ENCODE measurements at places on chromosomes 7 and 10.

DNA sequence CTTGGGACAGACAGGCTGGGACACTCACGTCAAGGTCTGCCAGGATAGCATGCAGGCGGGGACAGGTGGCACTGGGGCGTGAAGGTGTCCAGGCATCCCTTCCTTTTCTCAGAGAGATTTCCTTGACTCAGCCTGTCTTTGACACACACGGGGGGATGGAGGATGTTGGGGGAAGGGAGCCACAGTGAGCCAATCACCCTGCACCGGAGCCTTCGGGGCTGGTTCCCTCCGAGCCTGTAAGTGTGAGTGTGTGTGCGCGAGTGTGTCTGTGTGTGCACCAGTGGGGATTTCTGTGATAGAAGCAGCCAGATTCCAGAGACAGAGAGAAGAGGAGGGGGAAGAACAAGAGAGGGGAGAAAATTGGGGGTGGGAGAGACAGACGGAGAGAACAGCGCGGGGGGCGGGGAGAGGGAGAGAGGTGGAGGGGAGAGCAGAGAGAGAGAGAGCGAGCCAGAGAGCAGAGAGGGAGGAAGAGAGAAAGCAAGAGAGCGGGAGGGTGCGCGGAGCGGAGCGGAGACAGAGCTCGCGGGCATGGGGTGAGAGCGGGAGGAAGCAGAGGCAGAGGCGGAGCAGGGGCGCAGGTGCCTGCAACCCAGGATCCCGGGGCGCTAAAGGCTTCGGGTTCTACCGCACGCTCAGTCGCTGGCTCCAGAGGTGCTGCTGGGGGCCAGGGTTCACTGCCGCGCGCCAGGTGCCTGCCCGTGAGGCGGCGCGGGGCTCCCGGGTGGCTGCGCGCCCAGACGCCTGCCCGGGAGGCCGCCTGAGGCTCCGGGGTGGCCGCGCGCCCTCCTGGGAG lies 466 bp upstream of the GPR26 start:
- no peak for DNase-seq

- DNase-seq: no peak
Observed at GRCh38 chr10:100009793-100010676, at the start of gene DNMBP. DNMBP (minus strand) TSS chr10:100009947; CDS start chr10:99972124, 37,823 bp downstream.

GRCh38 chr10:78471326-78471722 lies 437.7 kb downstream of the RPS24 start:
- no peak for DNase-seq

DNA sequence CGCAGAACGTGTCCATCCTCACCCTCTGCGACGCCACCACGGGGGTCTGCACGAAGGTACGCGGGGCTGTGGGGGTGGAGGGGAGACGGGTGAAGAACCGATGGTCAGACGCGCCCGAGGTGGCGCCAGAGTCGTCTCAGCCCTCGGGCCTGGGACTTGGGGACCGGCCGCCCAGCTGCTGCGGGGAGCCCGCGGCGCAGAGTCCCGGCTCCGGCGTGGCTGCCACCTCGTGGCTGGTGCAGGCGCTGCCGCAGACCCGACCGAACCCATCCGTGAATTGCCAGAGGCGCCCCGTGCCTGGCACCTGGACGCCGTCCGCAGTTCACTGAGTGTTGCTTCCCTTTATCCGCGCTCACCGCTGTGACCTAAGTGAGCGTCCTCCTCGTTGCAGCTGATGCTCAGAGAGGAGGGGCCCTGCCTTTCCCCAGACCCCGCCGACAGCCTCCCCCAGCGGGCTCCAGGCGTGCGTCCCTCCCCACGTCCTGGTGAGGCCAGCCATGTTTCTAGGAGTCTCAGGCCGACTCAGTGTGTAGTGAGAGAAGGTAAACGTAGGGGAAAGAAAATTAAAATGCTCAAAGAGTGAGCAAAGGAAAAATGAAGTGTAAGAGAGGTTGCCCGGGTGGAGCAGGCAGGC lies 208.7 kb downstream of the PAXIP1 start:
- DNase-seq: no peak

DNA sequence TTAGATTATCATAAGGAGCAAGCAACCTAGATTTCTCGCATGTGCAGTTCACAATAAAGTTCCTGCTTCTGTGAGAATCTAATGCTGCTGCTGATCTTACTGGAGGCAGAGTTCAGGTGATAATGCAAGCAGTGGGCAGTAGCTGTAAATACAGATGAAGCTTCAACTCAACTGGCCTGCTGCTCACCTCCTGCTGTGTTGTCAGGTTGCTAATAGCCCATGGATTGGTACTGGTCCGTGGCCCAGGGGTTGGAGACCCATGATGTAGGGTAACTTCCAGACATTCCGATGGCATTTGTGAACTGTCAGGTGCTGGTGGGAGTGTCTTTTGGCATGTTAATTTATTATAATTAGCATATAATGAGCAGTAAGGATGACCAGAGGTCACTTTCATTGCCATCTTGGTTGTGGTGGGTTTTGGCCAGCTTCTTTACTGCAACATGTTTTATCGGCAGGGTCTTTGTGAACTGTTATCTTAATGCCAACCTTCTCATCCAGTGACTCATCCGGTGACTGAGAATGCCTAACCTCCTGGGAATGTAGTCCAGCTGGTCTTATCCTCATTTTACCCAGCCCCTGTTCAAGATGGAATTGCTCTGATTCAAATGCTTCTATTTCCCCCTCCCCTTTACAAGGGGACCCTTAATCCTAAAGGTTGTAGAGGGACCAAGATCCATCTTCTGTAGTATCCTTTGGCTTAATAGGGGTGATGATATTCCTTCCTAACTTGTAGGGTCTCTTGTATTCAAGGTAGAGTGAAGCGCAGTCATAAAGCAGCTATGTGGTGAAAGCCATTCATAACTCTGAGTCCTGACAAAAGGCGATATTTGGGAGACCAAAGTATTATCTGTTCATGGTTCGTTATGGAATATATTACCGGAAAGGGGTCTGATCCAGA lies 165.8 kb downstream of the CCSER2 start:
- no peak for DNase-seq

- DNase-seq: no peak
Observed at GRCh38 chr7:95843286-95843685, 70.9 kb downstream of the DYNC1I1 start.

- no peak for DNase-seq
Observed at GRCh38 chr7:121039994-121040393, 51.5 kb downstream of the CPED1 start.

GRCh38 chr10:45640941-45641340 lies 31.6 kb downstream of the ZFAND4 start:
- no peak for DNase-seq

DNA sequence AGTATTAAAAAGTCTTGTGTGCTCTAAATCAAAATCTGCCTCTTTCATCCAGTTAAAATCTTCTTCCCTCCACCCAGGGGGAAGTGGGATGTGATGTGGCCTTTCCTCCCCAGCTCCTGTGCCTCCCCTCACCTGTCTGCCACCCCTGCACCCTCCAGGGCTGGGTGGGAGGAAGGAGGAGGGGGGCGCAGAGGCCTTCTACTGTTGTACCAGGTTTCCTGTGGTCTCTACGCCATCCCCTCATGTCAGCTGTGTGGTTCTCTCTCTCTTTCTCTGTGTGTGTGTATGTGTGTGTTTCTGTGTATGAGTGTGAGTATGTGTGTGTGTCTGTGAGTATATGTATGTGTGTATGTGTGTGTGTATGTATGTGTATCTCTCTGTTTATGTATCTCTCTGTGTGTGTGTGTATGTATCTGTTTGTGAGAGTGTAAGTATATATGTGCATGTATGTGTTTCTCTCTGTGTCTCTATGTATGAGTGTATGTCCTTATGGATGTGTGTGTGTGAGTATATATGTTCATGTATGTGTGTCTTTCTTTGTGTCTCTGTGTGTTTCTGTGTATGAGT lies 45.5 kb upstream of the C10orf71 start:
- DNase-seq: no peak

GRCh38 chr10:131790021-131790420 lies 110.8 kb upstream of the PPP2R2D start:
- DNase-seq: no peak

DNA sequence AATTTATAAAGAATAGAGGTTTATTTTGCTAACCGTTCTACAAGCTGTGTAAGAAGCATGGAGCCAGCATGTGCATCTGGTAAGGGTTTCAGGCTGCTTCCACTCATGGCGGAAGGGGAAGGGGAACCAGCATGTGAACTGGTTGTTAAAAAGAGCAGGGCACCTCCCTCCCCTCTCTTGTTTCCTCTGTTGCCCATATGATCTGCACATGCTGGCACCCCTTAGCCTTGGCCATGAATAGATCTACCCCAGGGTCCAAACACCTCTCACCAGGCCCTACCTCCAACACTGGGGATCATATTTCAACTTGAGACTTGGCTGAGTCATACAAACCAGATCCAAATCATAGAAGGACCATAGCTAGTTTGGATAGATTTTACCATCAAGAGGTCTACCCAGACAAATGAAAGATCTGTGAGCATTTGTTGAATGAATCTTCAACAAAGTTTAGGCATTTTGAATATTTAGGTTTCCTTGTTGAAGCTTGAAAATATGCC lies 36.0 kb upstream of the NRP1 start:
- no peak for DNase-seq

DNA sequence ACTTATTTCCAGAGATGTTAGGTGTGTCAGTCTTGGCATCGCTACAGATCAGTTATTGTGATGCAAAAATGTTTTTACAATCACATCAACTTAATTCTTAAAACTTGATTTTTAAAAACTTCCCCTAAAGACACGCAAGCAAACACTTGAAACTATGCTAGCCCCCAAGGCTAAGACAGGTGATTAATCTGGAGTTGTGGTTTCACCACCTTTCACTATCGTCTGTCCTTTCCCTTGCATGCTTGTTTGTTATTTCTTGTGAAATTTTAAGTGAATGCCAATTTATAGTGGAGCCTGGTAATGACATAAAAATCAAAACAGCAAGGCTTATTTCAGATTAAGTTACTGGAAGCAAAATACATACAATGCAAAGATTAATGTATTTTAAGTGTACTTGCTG lies 70.4 kb downstream of the SLC35B4 start:
- no peak for DNase-seq

- DNase-seq: peak; percentile 92
Observed at GRCh38 chr7:76303202-76304147, 1.0 kb downstream of the HSPB1 start.

DNA sequence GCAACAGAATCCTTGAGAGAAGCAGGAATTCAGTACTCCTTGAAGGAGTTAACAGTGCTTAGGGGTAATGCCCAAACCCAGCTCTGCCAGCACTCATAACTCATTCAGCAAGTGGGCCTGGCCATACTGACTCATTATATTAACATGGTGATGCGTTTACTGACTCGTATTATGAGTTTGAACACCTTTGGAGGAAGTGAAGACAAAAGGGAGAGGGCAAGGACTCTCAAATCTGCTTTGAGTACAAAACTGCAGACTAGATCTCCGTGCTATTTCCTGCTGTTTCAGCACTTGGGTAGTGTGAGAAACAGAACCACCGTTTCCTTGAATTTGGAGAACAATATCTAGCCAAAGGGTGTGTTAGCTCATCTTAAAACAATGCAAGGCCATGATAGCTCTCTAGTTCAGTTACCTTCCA lies 30.8 kb downstream of the SLC16A9 start:
- DNase-seq: no peak

GRCh38 chr10:84294766-84295447 lies 33.5 kb upstream of the CCSER2 start:
- DNase-seq: no peak

- no peak for DNase-seq
Observed at GRCh38 chr10:126045861-126046260, 149.5 kb downstream of the FANK1 start.

- no peak for DNase-seq
Observed at GRCh38 chr10:103609231-103610082, 116.0 kb downstream of the NEURL1 start.

DNA sequence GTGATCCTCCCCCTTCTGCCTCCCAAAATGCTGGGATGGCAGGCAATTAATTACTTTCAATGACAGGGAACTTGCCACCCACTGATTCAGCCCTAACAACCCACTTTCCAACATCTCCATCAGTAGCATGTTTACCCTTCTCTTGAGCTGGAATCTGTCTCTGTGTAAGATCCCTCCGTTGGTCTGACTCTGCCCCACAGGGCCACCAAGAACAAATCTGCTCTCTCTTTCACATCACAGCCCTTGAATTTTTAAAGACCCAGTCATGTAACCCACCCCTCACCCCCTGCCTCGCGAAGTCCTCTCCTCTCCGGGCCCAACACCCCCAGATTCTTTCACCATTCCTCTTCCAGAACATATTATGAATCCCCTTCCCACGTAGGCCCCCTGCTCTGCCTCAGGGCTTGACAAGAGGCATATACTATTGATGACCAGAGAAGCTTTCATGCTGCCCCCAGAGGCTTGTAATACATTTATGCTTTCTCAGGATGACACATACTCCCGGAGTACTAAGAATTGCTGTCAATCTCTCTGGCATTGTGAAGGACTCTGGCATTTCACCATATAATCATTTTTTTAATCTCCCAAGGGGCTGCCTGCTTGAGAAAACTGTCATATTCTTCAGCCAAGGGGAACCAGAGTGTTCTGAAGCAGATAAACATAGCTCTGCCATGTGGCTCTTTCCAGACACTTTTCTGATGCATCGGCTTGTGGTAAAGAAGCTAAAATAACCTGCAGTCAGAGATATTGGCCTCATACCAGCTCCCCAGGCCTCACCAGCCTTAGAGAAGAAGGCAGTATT lies 179.2 kb upstream of the AUTS2 start:
- no peak for DNase-seq

GRCh38 chr7:13990319-13990983 lies 985 bp upstream of the ETV1 start:
- DNase-seq: no peak

DNA sequence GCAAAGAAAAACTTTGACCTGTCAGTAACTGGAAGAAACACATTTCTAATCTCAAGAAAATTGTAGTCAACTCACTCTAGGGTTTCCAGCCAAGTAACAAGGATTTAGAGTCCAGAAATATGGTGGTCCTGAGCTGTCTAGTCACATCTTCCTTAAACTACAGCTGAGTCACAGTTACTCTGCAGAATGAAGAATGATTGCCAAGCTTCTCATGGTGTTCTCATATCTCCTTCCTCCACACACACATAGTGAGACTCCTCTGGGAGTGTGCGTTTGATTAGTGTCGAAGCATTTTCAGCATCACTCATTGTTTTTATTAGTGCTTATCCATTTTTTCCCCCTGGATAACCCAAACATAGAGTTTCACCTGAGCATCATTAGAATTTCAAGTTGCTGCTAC lies 93.1 kb upstream of the CXCL12 start:
- DNase-seq: no peak

DNA sequence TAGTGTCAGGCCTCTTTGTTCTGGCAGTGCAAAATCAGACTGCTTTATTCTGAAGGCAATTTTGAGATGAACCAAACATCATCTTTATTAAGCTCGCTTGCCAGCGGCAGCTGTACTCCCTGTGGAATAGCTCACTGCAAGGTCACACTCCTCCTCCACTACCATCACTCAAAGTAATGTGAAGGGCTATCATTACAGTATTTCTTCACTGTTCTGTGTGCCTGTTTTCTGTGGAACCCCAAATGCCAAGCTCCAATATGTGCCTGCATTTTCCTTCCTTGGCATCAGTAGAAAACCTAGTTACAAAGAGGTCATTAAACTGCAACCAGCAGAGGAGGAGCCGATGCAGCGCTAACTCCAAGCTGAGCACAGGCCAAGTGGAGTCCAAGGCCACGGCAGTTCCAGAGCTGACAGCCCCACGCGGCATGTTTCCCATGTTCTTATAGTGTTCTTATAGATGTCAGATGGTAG lies 21.4 kb downstream of the BCCIP start:
- no peak for DNase-seq
